ENCODE measurements at places on chromosomes 4 and X. TPM values are rescaled to one million over a fixed set of nuclear protein-coding genes. Genes with fewer than 3 reads are reported as not detected.
A peak's percentile ranks its signal among the peaks of the same experiment; 100 is the strongest.

GRCh38 chr4:168794881-168795280 is 215.2 kb downstream of the CBR4 start:
- no peak for ATAC-seq
- H3K4me3 ChIP-seq, result no peak overlapping the region
- no peaks in the 10 kb centered on the region for H3K4me1 ChIP-seq
- no peaks in the 10 kb centered on the region for H3K36me3 ChIP-seq

DNA sequence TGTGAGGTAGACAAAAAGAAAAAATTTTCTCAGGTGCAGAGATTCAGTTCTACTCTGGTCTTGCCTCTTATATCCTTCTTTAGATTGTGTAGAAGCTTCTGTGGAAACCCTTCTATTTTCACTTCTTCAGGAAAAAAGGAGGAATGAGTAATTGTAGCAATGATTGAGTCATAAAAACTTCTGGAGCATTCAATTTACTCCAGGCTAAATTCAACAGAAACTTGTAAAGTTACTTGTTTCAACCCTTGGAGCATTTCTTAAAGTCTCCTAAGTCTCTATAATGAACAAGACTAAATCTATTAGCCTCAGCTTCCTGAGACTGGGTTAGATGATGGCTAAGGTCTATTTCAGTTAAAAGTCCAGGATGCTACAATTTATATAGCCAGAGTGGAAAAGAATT is 29.9 kb downstream of the BOD1L1 start:
- no peak overlapping the region for H3K4me3 ChIP-seq
- no peaks in the 10 kb centered on the region for H3K27me3 ChIP-seq
- no peak overlapping the region for H3K27ac ChIP-seq
- ATAC-seq, result no peak
- peaks cover 4% of the 10 kb centered on the region for H3K4me1 ChIP-seq

DNA sequence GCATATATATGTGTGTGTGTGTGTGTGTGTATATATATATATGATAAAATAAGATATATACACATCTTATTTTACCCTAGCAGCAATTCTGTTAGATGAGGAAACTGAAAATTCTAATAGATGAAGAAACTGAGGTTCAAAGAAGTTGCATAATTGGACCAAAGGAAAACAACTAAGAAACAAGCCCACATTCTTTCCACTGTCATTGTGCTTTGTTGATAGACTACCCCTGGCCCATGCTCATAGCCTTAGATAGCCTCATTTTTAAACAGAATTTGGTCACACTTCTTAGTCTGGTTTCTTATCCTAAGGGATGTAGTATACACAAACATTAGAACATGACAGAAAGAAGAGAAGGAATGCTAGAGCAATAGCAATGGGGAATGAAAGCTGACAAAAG is 138.8 kb downstream of the NDST3 start:
- H3K4me3 ChIP-seq, result no peak overlapping the region
- ATAC-seq, result no peak
- H3K4me1 ChIP-seq, result no peaks in the 10 kb centered on the region
- no peaks in the 10 kb centered on the region for H3K36me3 ChIP-seq

DNA sequence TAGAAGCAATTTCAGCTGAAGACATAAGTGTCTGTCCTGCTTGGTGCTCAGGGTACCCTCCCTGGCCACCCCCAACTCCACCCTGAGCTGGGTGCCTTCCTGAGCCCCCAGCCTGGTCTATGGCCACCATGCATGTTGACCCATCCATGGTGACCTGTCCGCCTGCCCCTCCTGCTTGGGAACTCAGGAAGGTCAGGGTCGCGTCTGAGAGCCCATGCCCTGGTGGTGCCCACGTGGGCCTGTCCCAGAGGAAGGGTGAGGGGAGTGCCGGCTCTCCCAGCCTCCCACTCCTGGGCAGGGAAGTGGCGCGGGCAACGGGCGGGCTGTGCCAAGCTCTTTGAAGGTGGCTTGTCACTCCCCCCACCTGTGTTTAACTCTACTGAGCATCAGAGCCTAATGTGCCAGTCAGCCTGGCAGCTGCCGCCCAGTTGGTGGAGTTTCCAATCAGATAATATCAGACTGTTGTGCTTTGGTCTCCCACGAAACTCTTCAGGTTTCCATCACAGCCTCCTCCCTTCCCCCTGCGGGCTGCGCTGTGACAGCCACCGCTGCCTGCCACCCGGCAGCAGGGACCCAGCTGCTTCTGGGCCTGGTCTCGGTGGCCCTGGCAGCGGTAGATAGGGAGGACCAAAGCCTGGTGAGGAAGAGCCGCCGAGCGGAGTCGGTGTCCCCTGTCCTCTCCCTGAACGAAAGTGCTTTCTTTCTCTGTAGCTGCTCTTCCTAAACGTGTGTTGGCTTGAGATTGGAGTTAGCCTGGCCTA is 4.8 kb downstream of the SH3BP2 start:
- peak; percentile 52 for ATAC-seq
- no peaks in the 10 kb centered on the region for H3K27me3 ChIP-seq
- peaks cover 42% of the 10 kb centered on the region for H3K36me3 ChIP-seq
- H3K4me1 ChIP-seq, result peaks cover 18% of the 10 kb centered on the region
- H3K27ac ChIP-seq, result peak overlapping the region; percentile 90

DNA sequence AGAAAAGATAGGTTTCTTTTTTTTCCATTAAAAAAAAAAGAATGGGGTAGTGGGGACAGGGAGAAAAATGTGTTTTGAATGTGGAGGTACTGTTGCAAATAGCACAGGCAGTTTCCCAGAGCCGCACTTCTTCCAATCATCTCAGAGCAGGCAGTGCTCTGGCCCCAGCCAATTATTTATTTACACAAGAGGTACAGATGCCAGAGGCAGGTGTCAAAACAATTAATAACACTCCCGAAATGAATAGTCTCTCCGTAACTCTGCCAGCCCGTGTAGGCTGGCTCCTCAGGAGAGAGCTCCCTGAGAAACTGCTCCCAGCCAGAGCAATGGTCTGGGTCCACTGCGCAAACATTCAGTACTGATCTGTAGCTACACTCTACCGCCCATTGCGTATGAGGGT is 130.8 kb upstream of the IL1RAPL2 start:
- no peak overlapping the region for H3K4me3 ChIP-seq
- no peak overlapping the region for H3K27ac ChIP-seq
- ATAC-seq, result no peak

DNA sequence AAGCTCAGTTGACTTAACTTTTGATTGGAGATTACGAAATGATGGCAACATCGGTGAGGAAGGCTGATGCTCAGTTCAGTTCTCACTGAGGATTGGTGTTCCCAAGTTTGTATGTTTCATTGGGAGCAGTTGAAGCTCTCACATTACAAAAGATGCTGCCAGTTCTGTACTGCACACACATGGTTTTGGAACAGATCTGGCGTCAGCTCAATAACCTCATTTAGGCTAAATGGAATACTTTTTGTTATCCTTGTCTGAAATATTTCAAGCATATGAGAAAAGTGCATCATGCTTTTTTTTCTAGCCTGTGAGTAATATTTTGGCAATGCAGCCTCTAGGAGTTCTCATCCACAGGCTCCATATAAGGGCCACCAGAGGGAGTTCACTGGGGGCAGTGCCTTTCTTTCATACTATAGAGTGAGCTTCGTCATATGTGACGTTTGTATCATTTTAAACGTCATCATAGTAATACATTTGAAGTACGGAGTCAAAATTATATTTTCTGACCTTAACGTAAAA is 4.1 kb downstream of the ENPEP start:
- H3K36me3 ChIP-seq, result no peaks in the 10 kb centered on the region
- H3K4me3 ChIP-seq, result no peak overlapping the region
- peaks cover 7% of the 10 kb centered on the region for H3K4me1 ChIP-seq
- H3K27ac ChIP-seq, result no peak overlapping the region

- no peaks in the 10 kb centered on the region for H3K36me3 ChIP-seq
- H3K27me3 ChIP-seq, result peaks cover 5% of the 10 kb centered on the region
- no peaks in the 10 kb centered on the region for H3K4me1 ChIP-seq
- no peak for ATAC-seq
- no peak overlapping the region for H3K27ac ChIP-seq
- no peak overlapping the region for H3K4me3 ChIP-seq
Observed at GRCh38 chr4:140711910-140712309, 44.3 kb downstream of the TBC1D9 start.

DNA sequence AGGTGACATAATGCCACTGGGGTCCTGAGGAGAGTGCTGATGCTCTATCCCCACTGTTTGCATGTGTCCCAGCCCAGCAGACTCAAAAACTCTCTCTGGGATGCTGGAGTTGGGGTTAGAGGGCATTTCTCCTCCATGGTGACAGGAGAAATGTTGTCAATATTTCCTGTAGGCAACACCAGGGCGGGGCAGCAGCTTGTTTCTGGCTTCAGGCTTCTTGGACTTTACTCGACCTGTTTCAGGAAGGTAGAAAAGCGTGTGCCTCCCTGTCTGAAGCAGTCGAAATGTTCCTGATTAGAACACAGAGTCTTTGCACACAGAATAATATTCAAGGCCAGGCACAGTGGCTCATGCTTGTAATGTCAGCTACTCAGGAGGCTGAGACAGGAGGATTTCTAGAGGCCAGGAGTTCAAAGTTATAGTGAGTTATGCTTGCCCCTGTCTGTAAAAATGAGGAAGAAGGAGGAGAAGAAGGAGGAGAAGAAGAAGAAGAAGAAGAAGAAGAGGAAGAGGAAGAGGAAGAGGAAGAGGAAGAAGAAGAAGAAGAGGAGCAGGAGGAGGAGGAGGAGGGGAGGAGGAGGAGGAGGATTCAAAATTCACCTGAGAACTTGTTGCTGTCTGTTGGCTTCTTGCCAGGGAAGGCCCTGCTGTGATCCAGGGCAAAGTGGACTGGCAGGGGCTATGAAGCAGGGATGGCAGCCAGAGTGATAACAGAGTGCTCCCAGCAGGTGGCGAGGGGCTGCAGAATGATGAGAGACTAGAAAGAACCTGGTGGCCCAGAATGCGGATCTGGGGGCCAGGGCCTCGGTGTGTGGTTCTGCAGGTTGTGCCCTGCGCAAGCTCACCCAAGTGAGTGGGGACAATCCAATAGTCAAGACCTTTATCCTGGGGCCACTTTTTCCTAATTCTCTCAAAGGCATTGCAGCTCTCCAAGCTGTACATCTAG is 82.9 kb downstream of the RTL5 start:
- ATAC-seq, result no peak
- H3K4me1 ChIP-seq, result no peaks in the 10 kb centered on the region
- no peak overlapping the region for H3K27ac ChIP-seq
- H3K27me3 ChIP-seq, result no peaks in the 10 kb centered on the region

DNA sequence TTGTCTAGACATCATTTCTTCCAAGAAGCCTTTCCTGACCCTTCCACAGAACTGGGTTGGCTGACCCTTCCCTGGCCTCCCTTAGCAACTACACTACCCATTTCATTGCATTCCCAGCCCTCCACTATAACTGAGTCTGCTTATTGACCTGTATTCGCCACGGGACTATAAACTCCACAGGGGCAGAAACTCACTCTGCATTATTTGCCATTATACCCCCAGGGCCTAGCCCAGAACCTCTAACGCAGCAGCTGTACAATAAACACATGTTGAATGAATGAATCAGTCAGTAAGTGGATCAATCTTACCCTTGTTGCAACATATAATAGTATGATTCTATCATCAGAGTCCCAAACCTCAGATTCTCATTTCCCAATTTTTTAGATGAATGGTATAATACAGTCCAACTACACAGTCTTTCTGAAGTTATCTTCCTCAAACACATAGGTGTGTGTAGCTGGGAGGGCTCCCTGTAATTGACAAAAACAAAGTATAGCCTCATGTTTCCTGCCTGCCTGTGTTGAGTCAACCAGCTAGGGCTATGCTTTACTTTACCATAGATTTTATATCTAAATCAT is 209.3 kb downstream of the CHIC2 start:
- no peak for ATAC-seq
- peaks cover 7% of the 10 kb centered on the region for H3K27me3 ChIP-seq
- no peak overlapping the region for H3K27ac ChIP-seq
- H3K4me1 ChIP-seq, result no peaks in the 10 kb centered on the region

DNA sequence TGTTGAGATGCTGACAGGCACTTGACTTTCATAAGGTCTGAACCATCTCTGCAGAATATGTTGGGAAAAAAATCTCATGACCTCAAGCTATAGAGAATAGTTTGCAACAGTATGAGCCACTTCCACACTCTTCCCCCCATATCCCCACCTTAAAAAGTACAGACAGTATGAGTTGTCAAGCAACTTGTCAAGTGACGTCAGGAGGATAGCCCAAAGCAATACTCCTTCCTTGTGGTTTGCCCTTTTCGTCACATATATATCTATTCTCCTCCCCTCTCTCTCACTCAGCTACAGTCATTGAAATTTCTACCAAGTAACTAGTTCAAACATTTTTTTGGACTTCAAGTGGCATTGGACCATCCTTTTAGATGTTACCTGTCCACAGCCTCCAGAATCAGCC is 67.7 kb downstream of the MCF2 start:
- no peaks in the 10 kb centered on the region for H3K36me3 ChIP-seq
- H3K4me1 ChIP-seq, result no peaks in the 10 kb centered on the region
- H3K27me3 ChIP-seq, result no peaks in the 10 kb centered on the region

DNA sequence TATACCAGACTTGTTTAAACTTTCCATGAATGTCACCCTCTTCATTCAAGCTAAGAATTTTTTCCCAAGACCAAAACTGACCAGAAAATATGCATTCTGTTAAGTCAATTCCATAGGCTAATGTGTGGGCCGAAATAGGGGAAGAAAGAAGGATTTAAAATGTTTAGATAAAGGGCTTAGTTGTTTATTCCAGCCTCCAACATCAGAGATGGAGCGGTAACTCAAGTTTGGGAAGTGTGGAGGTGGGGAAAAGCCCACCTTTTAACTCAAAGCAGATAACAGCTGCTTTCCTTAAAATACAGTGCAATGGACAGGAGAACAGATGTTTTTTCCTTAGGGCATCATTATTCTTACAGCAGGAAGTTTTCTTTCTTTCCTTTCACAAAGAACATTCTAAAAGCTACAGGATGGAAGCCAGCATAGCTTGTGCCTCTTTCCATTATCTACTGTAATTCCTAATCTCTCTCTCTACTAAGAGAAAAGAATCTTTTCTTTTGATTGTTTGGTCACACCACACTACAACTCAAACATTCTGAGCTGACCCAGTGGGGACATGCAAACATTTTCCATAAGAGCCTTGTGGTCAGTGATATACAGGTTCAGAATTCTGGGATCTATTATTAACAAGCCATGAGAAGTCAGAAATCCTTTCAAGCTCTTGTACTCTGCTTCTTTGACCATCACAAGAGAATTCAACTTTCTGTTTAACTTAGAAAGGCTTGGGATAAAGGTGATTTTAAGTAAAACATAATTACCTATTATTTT is 101.6 kb downstream of the PDE5A start:
- H3K4me1 ChIP-seq, result no peaks in the 10 kb centered on the region
- ATAC-seq, result no peak
- no peak overlapping the region for H3K4me3 ChIP-seq

DUSP21 gene
- total RNA-seq, result not detected
